Fibroblast of lung (primary cell): ENCODE measurements at places on chromosomes 11 and 22. TPM values are rescaled to one million over a fixed set of nuclear protein-coding genes. Genes with fewer than 3 reads are reported as not detected.

DNA sequence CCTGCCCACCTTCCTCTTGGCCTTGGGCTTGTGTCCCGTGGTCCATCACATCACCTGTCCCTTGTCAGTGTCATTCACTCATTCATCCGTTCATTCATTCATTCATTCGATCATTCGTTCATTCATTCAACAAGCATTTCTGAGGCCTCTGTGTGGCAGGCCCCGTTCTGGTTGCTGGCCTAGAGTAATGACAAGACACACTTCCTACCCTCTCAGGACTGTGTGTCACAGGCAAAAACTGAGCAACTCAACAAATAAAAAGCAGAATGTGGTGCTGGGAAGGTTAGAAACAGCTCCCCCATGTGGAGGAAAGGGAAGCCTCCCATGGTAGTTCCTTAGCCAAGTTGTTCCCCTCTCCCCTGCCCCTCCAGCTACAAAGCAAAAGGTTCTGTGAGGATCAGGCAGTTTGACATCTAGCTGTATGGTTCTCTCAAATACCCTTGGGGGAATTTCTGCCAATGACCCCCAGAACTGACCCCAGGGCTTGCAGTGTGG is 1.6 kb upstream of the OMP start:
- H3K27me3 ChIP-seq: no peaks in the 10 kb centered on the region
- H3K36me3 ChIP-seq: no peaks in the 10 kb centered on the region
- no peak overlapping the region for H3K4me3 ChIP-seq
- no peak for DNase-seq

- H3K4me3 ChIP-seq: no peak overlapping the region
- H3K27ac ChIP-seq: no peak overlapping the region
- H3K4me1 ChIP-seq: no peaks in the 10 kb centered on the region
- H3K36me3 ChIP-seq: no peaks in the 10 kb centered on the region
Observed at GRCh38 chr11:69541001-69541285, 59.5 kb downstream of the LINC01488 start.

DNA sequence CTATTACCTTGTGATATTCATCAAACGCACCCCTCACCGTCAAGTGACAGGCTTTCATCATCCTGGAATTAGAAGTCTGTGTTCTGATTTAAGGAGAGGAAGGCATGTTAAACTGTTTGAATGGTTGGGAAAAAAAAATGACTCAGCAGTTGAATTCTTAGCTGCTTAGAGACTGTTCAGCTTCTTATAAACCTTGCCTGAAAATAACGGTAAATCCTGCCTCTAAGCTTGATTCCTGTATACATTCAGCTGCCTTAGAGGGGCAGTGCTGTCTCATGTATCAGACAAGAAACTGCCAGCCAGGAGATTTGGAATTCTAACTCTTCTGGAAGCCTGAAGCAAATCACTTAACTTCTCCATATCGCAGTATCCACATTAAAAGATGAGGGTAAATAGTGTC is 437.4 kb downstream of the JRKL start:
- no peaks in the 10 kb centered on the region for H3K36me3 ChIP-seq
- no peak overlapping the region for H3K27ac ChIP-seq
- DNase-seq: peak; percentile 46
- no peaks in the 10 kb centered on the region for H3K27me3 ChIP-seq

- H3K27ac ChIP-seq: peak overlapping the region; percentile 72
- no peaks in the 10 kb centered on the region for H3K27me3 ChIP-seq
- H3K36me3 ChIP-seq: no peaks in the 10 kb centered on the region
Observed at GRCh38 chr22:32803738-32804435, 2.4 kb downstream of the TIMP3 start.

DNA sequence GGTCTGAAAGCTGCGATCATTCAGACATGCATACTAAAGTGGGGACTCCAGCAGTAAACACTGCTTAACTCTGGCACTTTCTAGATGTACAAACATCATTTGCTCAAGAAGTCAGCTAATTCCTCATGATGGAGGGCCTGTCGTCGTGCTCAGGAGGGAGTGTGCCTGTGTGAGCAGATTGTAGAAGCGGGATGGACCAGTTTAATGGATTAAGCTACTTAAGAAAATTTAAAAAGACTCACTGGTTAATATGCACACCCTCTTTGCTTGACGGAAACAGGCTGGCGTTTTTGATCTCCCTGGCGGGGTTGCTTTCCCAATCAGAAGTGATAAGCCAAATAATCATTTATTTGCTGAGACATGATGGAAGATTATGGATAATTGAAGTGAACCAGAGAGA is 79.0 kb downstream of the LDLRAD3 start:
- H3K4me3 ChIP-seq: no peak overlapping the region
- no peaks in the 10 kb centered on the region for H3K4me1 ChIP-seq
- no peak overlapping the region for H3K27ac ChIP-seq
- H3K36me3 ChIP-seq: no peaks in the 10 kb centered on the region
- no peak for DNase-seq
- no peaks in the 10 kb centered on the region for H3K27me3 ChIP-seq

- no peak for DNase-seq
- no peaks in the 10 kb centered on the region for H3K36me3 ChIP-seq
- no peaks in the 10 kb centered on the region for H3K4me1 ChIP-seq
- no peak overlapping the region for H3K27ac ChIP-seq
- peaks cover 3% of the 10 kb centered on the region for H3K27me3 ChIP-seq
- H3K4me3 ChIP-seq: no peak overlapping the region
Observed at GRCh38 chr11:111400595-111400994, 21.5 kb upstream of the POU2AF1 start.

The P2RX6 gene
- 4.6 and 17.8 TPM in 2 replicates for total RNA-seq

- no peaks in the 10 kb centered on the region for H3K4me1 ChIP-seq
- no peaks in the 10 kb centered on the region for H3K27me3 ChIP-seq
- DNase-seq: no peak
- H3K36me3 ChIP-seq: no peaks in the 10 kb centered on the region
- no peak overlapping the region for H3K27ac ChIP-seq
Observed at GRCh38 chr11:127598476-127598875, 597.9 kb upstream of the KIRREL3 start.

DNA sequence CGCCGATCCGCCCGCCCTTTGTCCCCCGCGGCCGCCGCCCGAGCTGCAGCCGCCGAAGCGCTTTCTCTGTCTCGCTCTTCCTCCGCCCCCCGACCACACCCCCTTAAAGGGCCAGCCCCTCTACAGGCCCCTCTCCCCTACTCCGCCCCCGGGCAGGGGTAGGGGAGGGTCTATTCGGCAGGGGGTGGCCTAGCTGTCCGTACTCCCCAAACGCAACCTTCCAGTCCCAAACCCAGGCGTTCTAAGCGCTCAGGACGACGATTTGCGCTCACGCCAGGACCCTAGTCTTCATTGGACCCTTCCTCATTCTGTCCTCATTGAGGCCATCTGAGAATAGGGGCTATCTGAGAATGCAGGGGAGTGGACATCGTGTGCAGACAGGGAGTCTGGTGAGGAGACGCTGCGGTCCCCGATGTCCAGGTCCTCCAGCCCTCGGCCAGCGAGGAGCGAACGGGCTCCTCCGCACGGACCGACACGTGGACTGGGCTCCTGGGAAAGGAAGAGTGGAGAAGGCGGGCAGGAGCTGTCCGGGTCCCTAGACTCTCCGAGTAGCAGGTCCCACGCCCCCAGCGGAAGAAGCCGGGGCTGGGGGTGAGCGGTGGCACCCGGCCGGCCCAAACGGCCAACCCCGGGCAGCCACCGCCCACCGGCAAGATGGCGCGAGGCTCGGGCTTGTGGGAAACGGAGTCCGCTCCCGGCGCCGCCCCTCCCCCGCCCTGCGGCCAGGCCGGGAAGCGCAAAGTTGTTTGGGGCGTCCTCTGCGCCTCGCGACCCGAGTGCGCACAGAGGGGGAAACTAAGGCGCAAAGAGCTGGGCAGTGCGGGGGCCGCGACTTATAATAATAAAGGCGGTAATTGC is at the start of gene PPP1R14B:
TSS of gene PPP1R14B (minus strand) at position 73 of the 858 bp plus-strand sequence. CDS start 270 bp downstream, outside the sequence.
- peaks cover 20% of the 10 kb centered on the region for H3K4me1 ChIP-seq
- peak within 1 kb of the TSS; percentile 88 for H3K27ac ChIP-seq
- peak within 1 kb of the TSS; percentile 92 for H3K4me3 ChIP-seq
- no peaks in the 10 kb centered on the region for H3K27me3 ChIP-seq
- peaks cover 4% of the 10 kb centered on the region for H3K36me3 ChIP-seq
- DNase-seq: peak; percentile 77

DNA sequence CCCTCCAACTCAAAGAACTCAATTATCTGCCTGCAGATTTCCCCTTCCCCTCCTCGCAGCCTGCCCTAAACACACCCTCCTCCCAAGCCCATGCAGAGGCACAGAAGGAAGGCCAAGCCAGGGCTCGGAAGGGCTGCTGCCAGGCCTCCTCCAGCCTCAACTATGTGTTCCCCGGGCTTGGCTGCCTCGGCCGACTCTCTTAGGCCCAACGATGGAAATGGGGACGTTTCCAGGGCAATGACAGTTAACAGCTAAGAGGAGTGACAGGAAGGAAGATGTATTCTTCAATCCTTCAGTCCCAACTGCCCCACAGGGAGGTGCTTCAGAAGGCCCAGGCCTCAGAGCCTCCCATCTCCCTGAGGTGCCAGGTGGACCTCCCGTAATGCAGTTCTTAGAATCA is 104.0 kb upstream of the AKIP1 start:
- H3K4me3 ChIP-seq: no peak overlapping the region
- no peaks in the 10 kb centered on the region for H3K27me3 ChIP-seq
- H3K36me3 ChIP-seq: no peaks in the 10 kb centered on the region
- no peak for DNase-seq
- H3K4me1 ChIP-seq: peaks cover 21% of the 10 kb centered on the region
- peak overlapping the region; percentile 88 for H3K27ac ChIP-seq

- peaks cover 9% of the 10 kb centered on the region for H3K36me3 ChIP-seq
- no peak overlapping the region for H3K27ac ChIP-seq
- no peak for DNase-seq
- no peaks in the 10 kb centered on the region for H3K27me3 ChIP-seq
- H3K4me3 ChIP-seq: no peak overlapping the region
Observed at GRCh38 chr22:35288116-35288515, 11.6 kb upstream of the TOM1 start.

- no peak overlapping the region for H3K4me3 ChIP-seq
- peaks cover 18% of the 10 kb centered on the region for H3K4me1 ChIP-seq
- H3K36me3 ChIP-seq: no peaks in the 10 kb centered on the region
- peak; percentile 82 for DNase-seq
- H3K27ac ChIP-seq: peak overlapping the region; percentile 13
- peaks cover 19% of the 10 kb centered on the region for H3K27me3 ChIP-seq
Observed at GRCh38 chr11:130420478-130421198, 7.8 kb downstream of the ADAMTS8 start.

DNA sequence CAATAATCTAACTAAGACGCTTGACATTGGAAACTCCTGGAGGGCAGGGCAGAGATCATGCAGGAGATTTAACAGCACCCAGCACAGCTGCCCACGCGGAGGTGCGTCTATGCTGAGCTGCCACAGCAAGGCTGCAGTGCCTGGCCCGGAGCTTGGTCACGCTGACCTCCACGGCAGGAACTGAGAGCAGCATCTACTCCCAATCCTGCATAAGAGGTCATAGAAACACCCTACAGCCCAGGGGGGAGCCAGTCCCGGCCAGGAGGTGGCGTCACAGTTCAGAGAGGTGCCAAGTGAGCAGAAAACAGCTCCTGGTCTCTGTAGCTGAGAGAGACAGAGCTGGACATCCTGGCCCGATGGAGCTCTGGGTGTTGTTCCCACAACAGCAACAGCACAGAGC is 121.1 kb upstream of the TMEM45B start:
- DNase-seq: no peak
- H3K36me3 ChIP-seq: no peaks in the 10 kb centered on the region
- no peak overlapping the region for H3K4me3 ChIP-seq
- H3K27me3 ChIP-seq: no peaks in the 10 kb centered on the region
- no peaks in the 10 kb centered on the region for H3K4me1 ChIP-seq

The POGLUT3 gene
- total RNA-seq: 23.4 and 41.1 TPM in 2 replicates

- no peak overlapping the region for H3K4me3 ChIP-seq
- no peak for DNase-seq
- peaks cover 15% of the 10 kb centered on the region for H3K4me1 ChIP-seq
- H3K36me3 ChIP-seq: peaks cover 49% of the 10 kb centered on the region
Observed at GRCh38 chr22:41353862-41354575, 27.7 kb upstream of the TEF start.

DNA sequence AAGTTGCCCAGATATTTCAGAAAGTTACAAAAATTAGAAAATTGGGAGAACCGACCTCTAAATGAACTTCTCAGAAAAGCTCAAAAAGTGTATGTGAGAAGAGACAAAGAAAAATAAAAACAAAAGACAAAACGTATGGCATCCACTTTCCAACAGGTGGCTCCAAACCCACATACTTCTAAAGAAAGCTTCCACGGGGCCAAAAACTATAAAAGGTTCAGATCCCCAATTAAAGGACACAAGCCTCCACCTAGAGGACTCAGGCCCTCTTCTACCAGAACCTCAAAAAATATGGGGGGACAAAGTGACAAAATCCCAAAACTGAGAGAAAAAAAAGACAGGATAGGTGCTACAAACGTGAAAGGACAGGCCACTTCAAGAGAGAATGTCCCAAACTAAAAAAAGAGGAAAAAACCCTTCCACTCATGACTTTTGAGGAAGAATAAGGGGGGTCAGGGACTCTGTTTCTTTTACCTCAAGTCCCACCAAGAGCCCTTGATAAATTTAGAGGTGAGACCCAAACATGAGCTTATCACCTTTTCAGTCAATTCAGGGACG is 8.8 kb downstream of the SCGB2A1 start:
- H3K27me3 ChIP-seq: peaks cover 2% of the 10 kb centered on the region
- H3K4me3 ChIP-seq: no peak overlapping the region
- H3K4me1 ChIP-seq: no peaks in the 10 kb centered on the region
- no peaks in the 10 kb centered on the region for H3K36me3 ChIP-seq
- peak; percentile 9 for DNase-seq
- H3K27ac ChIP-seq: no peak overlapping the region

The SYT8 gene
- not detected in 2 replicates for total RNA-seq

The PITPNB gene
- total RNA-seq: 26.2 and 42.4 TPM in 2 replicates

DNA sequence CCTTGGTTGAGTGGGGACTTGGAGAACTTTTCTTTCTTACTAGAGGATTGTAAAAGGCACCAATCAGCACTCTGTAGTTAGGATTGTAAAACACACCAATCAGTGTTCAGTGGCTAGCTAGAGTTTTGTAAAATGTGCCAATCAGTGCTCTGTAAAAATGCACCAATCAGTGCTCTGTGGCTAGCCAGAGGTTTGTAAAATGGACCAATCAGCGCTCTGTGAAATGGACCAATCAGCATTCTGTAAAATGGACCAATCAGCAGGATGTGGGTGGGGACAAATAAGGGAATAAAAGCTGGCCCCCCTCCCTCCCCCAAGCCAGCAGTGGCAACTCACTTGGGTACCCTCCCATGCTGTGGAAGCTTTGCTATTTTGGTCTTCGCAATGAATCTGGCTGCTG is 5.5 kb upstream of the DRG1 start:
- no peaks in the 10 kb centered on the region for H3K36me3 ChIP-seq
- no peak overlapping the region for H3K27ac ChIP-seq
- no peaks in the 10 kb centered on the region for H3K4me1 ChIP-seq
- no peaks in the 10 kb centered on the region for H3K27me3 ChIP-seq
- no peak for DNase-seq

The VWCE gene
- total RNA-seq: 1.5 and 1.7 TPM in 2 replicates

GRCh38 chr11:112962579-112963367 is 1.6 kb downstream of the NCAM1 start:
- H3K4me1 ChIP-seq: no peaks in the 10 kb centered on the region
- H3K27ac ChIP-seq: no peak overlapping the region
- H3K36me3 ChIP-seq: no peaks in the 10 kb centered on the region
- peak overlapping the region; percentile 44 for H3K4me3 ChIP-seq

- H3K4me1 ChIP-seq: peaks cover 7% of the 10 kb centered on the region
- H3K27me3 ChIP-seq: no peaks in the 10 kb centered on the region
- peaks cover 4% of the 10 kb centered on the region for H3K36me3 ChIP-seq
- peak overlapping the region; percentile 81 for H3K4me3 ChIP-seq
Observed at GRCh38 chr22:31490496-31490925, 869 bp upstream of the EIF4ENIF1 start.
